ENCODE measurements at places on chromosomes 4 and X.
A peak's percentile ranks its signal among the peaks of the same experiment; 100 is the strongest.

DNA sequence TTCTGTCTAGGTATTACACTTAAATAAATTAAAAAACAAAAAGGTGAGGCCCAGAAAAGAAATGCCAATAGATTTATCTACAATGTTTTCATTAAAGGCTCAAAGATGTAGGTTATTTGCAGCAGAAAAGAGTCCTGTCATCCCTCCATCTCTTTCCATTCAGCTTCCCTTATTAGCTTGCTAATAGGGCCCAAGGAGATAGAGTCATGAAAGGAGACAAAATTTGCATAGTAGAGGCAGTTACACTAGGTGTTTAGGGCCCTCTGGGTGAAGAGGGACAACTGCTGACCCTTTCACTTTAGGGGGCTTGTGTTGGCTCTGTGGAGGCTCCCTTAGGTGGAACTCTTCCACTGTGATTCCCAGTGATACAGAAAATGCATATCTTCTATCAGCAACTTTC lies 58.4 kb upstream of the TACR3 start:
- no peak for DNase-seq

DNA sequence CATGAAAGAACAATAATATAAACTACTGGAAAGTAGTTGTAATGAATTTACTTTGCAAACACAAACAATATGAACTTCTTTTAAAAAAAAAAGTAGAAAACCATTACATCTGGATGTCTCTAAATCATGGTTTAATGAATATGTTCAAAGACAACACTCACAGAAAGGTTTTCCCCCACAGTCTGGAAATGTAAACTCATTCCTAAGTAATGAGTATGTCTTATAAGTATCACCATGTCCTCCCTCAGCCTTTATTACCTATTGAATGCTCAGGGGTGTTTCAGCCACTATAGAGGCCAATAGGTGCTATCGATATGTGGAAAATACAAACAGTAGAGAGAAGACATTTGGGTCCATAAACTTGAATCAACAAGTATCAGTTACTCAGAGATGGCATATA lies 186.7 kb downstream of the PALLD start:
- peak; percentile 55 for DNase-seq

DNA sequence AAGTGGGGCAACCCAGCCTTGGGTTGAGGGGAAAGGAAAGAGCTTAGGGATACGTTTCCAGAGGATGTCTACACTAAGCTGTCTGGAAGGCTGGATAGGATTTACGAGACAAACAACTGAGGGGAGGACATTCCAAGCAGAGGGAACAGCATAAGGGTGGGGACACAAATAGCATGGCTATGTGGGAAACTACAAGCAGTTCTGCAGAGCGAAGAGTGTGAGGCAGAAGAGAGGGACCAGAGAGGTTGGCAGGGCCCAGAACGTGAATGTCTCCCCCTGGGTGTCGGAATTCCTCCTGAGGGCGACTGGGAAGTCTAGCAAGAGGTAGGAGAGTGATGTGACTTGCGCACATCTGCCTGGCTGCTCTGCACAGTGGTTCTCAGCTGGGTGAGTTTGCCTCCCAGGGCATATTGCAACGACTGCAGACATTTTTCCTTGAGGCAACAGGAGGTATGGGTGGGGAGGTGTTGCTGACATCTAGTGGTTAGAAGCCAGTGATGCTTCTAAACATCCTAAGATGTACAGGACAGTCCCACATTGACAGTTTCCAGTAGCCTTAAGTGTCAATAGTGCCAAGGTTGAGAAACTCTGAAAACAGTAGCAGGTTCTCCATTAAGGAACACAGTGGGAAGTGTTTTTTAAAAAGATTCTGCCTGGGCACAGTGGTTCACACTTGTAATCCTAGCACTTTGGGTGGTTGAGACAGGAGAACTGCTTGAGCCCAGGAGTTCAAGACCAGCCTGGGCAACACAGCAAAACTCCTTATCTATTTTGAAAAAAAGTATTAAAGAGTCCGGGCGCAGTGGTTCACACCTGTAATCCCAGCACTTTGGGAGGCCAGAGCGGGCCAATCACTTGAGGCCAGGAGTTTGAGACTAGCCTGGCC lies 9.2 kb downstream of the NDUFA1 start:
- DNase-seq = peak; percentile 64

DNA sequence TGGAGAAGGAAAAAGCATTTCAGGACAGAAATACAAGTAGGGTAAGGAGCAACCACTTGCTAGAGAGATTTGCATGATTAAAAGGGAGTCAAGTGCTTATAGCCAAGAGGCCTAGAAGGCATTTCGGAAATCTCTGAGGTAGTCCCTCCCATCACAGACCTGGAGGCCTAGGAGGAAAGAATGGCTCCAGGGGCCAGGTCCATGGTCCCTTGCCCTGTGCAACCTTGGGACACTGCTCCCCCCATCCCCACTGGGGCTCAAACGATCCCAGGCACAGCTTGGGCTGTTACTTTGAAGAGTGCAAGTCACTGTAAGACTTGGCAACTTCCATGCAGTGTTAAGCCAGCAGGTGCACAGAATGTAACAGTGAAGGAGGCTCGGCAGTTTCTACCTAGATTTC lies 51.2 kb upstream of the FBXW7 start:
- no peak for DNase-seq

- DNase-seq = no peak
Measured at GRCh38 chr4:133592591-133592990, 443.5 kb downstream of the PCDH10 start.

- DNase-seq = peak; percentile 25
Measured at GRCh38 chr4:87005690-87006425, 71.0 kb downstream of the AFF1 start.

DNA sequence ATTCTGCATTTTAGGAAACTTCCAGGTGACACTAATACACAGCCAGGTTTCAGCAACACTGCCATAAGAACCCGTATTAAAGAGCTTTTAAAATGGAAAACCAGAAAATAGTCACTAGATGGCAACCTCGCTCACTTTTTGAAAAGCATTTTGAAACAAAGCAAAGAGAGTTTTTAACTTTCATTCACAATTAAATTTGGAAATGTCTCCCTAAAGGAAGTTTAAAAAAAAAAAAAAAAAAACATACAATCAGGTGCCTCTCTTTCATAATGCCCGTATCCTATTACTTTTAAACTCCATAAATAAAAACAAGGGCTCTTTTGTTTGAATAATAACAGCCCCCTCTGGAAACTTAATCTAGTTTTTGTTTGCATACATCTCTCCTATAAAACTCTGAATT lies 20.3 kb downstream of the MEPE start:
- peak; percentile 62 for DNase-seq

DNA sequence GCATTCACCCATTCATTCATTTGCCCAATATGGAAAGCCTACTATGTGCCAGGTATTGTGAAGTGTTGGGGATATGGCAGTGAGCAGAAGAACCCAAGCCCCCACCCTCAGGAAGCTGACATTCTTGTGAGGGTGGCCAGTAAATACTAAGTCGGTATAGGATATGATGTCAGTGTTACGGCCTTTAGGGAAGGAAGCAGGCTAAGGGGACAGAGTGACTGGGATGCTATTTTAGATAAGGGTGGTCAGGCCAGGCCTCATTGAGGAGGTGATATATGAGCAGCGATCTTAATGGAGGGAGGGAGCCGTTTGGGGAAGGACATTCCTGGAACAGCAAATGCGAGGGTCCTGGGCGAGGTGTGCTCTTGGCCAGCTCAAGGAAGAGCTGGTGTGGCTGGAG lies 2.0 kb downstream of the ATP6AP1 start:
- DNase-seq = no peak

- peak; percentile 80 for DNase-seq
Measured at GRCh38 chr4:130395871-130396270, 1299.9 kb downstream of the C4orf33 start.

DNA sequence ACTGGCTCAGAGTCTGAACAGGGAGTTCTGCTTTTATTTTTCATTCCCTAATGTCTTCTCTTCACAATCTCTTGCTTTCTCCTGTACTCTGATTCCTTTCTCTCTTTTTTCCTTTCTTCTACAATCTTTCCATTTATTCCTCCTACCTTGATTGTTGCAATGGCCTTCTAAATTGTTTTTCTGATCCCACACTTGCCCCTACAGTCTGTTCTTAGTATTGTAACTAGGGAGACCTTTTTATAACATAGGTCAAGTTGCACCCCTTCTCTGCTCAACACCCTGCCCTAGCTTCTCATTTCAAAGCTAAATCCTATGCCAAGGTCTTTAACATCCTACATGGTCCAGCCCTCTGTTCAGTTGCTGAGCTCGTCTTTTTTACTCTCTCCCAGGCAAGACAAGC lies 277.9 kb downstream of the GBA3 start:
- DNase-seq = no peak

- DNase-seq = no peak
Measured at GRCh38 chrX:132001127-132001526, 22.0 kb upstream of the STK26 start.

GRCh38 chrX:101408532-101408841 lies 465 bp downstream of the HNRNPH2 start:
- DNase-seq = no peak

DNA sequence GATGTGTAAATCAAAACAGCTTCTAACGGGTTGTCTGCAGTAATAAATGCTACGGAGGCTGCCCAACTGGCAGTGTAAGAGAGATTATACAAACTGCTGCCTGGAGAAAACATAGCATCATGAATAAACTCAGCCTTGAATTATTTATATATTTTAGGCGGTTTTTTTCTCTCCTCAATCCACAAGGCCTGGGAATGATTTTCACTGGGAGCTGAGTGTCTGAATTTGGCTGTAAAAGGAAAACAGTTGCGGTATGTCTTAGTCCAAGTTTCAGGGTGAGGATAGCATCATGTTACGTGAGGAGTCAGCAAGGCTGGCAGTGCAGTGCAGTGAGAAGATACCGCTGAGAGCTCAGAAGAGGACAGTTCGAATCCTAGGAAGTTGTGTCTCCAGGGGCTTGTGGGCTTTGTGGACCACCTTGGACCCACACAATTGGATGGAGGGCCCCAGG lies 291.5 kb upstream of the BOD1L1 start:
- peak; percentile 98 for DNase-seq

DNA sequence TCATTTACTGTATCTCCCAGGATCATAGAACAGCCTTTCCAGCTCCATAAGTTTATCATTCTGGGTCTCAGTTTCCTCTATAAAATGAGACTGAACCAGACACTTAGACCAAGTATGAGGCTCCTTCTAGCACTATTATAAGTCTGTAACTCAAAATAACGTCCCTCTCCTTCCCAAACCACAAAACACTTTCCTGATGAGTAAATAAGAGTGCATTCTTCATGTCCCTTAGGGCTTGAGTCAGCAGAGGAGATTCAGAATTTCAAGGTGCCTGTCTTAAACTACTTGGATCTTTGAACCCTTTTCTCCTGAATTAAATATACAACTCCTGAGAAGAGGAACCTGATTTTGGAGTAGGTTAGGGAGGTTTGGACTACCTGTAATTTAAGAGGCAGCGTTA lies 62.6 kb downstream of the GLRA2 start:
- peak; percentile 53 for DNase-seq

- peak; percentile 1 for DNase-seq
Measured at GRCh38 chr4:131091896-131092295, 1995.9 kb downstream of the C4orf33 start.

DNA sequence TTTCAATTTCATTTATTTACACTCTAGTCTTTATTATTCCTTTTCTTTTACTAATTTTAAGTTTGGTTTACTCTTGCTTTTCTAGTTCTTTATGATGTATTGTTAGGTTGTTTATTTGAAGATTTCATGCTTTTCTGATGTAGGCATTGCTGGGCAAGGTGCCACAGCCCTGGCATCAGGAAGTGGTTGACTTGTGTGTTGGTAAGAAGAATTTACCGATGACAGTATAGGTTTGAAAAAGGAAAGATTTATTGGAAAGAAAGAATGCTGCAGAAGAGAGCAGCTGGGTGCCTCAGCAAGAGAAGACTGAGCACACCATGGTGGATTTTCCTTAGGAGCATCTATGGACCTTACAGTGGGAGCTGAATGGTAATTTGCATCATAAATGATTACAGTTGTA lies 153.2 kb downstream of the KLF8 start:
- no peak for DNase-seq

GRCh38 chr4:117634716-117635115 lies 399.6 kb upstream of the NDST3 start:
- no peak for DNase-seq

GRCh38 chrX:134625315-134625718 lies 33.0 kb downstream of the PLAC1 start:
- DNase-seq = peak; percentile 44

- DNase-seq = no peak
Measured at GRCh38 chr4:95839891-95840290, at the start of gene PDHA2. TSS of gene PDHA2 (plus strand) at chr4:95840093. CDS start at chr4:95840151, 58 bp downstream.

GRCh38 chr4:10492464-10492863 lies 35.2 kb upstream of the ZNF518B start:
- no peak for DNase-seq

DNA sequence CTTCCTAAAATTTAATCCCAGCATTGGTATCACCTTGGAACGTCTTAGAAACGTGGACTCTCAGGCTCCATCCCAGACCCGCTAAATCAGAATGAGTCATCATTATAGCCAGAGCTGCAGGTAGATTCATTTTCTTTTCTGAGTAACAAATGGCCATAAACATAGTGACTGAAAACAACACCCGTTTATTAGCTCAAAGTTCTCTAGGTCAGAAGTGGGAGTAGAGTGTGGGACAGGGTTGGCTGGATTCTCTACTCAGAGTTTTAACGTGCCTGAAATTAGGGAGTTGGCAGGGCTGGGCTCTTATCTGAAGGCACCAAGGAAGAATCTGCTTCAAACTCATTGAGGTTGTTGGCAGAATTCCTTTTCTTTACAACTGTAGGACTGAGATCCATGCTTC lies 101.8 kb upstream of the C1QTNF7 start:
- no peak for DNase-seq

GRCh38 chr4:141215030-141215429 lies 5.7 kb upstream of the ZNF330 start:
- DNase-seq = no peak

DNA sequence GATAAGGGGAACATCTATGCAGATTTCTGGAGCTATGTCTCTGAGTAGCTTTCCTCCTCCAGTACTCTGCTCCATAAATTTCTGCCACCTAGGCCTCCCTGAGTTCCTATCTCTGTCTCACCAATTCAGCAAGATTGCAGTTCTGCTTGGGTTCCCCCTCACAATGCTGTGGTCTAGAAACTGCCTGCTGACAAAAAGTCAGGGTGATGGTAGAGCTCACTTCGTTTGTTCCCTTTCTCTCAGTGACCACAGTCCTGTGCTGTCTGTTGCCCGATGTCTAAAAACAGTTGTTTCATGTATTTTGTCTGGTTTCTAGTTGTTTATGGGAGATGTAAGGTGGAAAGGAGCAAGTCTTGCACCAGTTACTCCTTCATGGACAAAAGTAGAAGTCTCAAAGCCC lies 41.1 kb downstream of the AMMECR1 start:
- no peak for DNase-seq
